Muscle of arm (tissue), 14 donors: ENCODE measurements at places on chromosomes 3 and 15.

DNA sequence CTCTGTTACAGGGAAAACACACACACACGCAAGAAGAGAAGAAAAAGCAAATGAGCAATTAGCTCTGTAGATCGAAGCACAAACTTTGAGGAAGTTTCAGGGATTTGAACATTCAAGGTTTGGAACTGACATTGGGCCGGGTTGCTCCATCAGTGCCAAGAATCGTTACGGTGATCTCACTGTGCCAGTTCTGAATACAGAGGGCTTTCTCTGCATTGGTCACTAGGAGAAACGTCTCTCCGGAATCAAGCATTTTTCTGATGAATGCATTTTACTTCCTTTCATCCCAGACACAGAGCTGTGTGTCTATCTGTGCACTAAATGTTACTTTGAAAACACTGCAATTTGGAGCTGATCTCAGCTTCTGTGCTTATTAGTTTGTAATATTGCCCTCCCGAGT, 11.2 kb downstream of the HRH1 start:
- no peak for DNase-seq

- DNase-seq, result no peak
These were observed 7.1 kb upstream of the SLC30A4 start for GRCh38 chr15:45529613-45530012.

GRCh38 chr3:99134986-99135385, 233.5 kb upstream of the DCBLD2 start:
- DNase-seq, result no peak

GRCh38 chr15:42511007-42511391, 15.6 kb downstream of the SNAP23 start:
- DNase-seq, result no peak

- no peak for DNase-seq
These were observed 8.4 kb downstream of the SHF start for GRCh38 chr15:45179221-45179985.

GRCh38 chr3:127779747-127780146, 42.6 kb downstream of the MGLL start:
- DNase-seq, result no peak

GRCh38 chr3:58659051-58659675, 7.4 kb downstream of the FAM3D start:
- peak; percentile 25 for DNase-seq

GRCh38 chr15:60510006-60510405, 31.1 kb upstream of the ICE2 start:
- DNase-seq, result no peak

DNA sequence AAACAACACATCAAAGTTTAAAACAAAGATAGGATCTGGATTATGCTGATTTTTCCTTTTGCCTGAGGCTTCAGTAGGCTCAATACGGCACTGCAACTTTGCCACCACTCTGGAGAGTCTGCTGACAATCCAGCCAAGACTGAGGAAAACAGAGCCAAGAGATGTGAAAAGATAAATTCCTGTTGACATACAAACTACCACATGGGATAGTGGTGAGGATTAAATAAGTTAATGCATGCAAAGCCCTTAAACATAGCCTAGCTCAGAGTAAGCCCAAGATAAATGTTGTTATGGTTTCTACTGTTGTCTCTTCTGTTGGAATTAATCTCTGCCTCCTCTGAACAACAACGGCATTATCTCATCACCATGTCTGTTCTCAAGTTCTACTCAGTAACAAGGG, 245.9 kb upstream of the LMCD1 start:
- no peak for DNase-seq

- no peak for DNase-seq
These were observed 51.5 kb downstream of the PDE8A start for GRCh38 chr15:85033148-85033547.

GRCh38 chr3:39712413-39713048, 96.9 kb upstream of the MYRIP start:
- no peak for DNase-seq

DNA sequence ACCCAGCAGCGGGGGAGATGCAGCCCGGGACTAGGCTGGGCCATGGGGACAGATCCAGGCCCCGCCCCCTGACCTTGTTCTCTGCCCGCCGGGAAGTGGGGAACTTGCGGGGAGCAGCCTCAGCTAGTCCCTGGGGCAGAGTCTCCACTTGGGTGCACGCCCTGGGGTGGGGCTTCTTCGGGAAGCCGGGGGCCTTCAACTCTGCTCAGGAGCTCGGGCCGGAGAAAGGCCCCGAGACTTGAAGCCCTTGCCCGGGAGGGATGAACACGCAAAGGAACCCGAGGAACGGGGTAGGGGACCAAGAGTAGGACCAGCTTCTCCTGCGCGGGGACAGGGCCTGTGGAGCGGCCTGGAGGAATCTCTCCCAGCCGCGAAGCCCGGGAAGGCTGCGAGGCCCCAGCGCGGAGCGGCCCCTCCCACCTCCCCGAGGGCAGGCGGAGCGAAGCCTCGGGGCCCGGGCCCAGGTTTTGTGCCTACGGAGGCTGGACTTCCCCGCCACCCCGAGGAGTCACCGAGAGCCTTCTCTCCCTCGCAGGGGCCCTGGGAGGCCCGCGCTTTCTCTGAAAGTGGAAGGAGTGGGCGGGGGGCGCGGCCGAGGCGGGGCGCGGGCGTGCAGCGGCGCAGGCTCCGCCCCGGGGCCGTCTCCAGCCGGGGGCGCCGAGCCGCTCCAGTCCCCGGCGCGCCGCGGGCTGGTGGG, at the start of gene ITPKA:
Gene ITPKA (plus strand): TSS at position 670 of the 697 bp plus-strand sequence. CDS start 54 bp downstream, outside the sequence.
- peak; percentile 53 for DNase-seq
